Caco-2 (cell line): ENCODE measurements at places on chromosomes 6 and 20. TPM values are rescaled to one million over a fixed set of nuclear protein-coding genes. Genes with fewer than 3 reads are reported as not detected.
A peak's percentile ranks its signal among the peaks of the same experiment; 100 is the strongest.

GRCh38 chr6:163285691-163286090 is 128.8 kb upstream of the QKI start:
- no peak for DNase-seq

GRCh38 chr6:137191670-137192069 is 18.2 kb upstream of the IL22RA2 start:
- no peak for DNase-seq

DNA sequence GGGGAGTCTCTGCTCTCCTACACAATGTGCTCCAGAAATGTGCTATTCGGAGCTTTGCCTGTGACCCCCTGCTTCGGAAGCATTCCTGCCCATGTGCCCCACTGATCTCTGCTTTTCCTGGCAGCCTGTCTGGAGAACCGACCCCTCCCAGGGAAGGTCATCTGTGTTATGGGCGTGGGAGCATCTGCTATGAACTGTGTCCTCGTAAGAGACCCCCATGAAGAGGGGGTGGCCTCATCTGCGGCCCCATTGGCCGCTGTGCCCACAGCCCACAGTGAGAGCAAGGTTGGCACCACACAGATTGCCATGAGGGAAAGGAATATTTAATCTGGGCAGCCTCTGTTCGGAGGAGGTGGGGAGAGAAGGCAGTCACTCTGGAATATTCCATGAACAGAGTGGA is 32.7 kb upstream of the IRF4 start:
- DNase-seq: no peak

GRCh38 chr20:40860487-40860902 is 168.1 kb upstream of the TOP1 start:
- no peak for DNase-seq

- no peak for DNase-seq
Observed at GRCh38 chr20:25547063-25547462, 38.3 kb downstream of the NINL start.

GRCh38 chr20:13739731-13740649 is 44.7 kb downstream of the ESF1 start:
- DNase-seq: no peak

DNA sequence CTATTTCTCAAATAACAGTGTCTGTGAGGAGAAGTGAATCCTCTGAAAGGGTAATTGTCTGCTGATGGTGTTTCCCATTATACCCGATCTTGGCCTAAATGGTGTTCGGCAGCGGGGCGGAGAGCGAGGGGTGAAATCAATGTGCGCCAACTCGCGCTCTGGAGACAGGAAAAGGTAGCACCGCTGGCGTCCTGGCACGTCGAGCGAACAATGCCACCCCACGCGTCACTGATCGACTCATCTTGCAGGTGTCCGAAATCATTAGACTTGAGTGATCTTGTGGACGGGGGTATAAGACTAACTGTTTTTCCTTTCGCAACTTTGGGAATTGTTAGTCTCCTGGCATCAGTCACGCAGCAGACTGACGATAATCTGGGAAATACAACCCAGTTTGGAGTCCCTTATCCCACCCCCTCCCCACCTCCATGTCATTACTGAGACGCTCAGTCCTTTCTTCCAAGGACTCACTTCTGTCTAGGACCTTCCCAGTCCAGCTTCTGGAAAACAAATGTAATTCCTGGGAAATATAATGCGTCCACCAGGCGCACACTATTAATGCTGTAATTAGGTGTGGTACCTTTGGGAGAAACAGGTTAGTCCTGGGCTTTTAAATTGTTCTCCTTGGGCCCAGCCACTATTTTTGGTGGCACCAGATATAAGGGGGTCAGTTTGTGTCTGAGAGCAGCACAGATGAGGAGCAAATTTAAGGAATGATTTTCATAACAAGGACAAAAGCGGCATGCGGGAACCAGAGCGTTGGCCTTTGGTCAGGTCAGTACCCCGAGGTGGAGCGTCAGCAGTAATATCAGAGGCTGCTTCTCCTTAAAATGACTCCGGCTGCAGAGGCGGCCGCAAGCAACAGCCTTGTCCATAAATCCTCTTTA is 2.3 kb downstream of the LINC00237 start:
- no peak for DNase-seq

DNA sequence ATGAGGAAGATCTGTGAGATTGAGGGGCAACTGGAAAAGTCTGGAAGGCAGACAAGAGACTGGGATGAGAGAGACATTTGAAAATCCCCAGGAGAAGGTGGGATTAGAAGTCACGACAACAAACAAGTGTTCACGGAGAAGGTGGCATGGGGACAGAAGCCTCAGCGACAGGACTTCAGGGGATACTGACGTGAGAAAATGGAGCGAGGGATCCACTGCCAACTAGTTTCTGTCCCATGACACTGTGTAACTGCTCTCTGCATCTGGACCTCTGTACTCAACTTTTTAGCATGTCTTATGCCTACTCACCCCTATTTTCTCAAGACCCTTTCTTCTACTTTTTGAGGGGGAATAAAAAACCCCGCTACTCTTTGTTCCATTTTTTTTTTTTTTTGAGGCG is 18.3 kb upstream of the ZBTB2 start:
- no peak for DNase-seq

DNA sequence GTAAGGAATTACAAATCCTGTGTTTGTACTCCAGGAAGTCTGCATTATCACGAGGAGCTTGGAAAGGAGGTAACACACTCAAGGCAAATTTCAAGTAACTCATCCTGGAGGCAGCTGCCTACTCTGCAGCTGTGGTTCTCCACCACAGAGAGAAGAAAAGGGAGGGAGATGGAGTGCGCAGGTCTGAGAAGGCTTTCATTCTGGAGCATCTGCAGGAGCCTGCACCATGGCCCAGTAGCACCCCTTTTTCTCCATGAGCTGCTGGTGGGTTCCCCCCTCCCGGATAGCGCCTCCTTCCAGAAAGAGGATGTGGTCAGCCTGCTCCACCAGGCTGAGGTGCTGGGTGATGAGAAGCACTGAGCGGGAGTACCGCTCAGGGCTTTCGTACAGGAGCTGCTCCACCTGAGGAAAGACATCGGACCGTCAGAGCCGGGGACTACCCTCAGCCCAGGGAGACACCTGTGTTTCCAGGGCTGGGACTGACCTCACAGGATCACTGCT is 1.6 kb upstream of the PSMB8 start:
- DNase-seq: no peak

- DNase-seq: no peak
Observed at GRCh38 chr6:142878407-142878806, 66.6 kb downstream of the HIVEP2 start.

- no peak for DNase-seq
Observed at GRCh38 chr20:31516651-31517050, 2.4 kb downstream of the HM13 start.

GRCh38 chr20:57941604-57942381 is 232.0 kb upstream of the PMEPA1 start:
- DNase-seq: no peak

DNA sequence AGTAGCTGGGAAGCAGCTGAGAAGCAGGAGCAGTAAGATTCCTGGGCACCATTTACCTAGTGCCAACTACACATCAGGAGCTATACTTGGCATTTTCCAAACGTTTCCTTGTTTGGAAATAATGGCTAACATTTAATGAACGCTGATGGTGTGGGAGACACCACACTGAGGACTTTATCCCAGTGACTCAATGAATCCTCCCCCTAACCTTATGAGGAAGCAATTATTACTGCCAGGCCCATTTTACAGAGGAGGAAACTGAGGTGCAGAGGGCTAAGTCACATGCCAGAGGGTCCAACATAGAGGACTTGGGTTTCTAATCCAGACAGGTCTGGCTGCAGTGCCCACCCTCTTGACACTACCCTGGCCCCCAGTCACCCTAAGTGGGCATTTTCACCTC is 6.1 kb downstream of the PTGIS start:
- no peak for DNase-seq

- no peak for DNase-seq
Observed at GRCh38 chr6:2381872-2382661, 136.7 kb upstream of the GMDS start.

- no peak for DNase-seq
Observed at GRCh38 chr6:130098317-130098716, 79.9 kb downstream of the L3MBTL3 start.

DNA sequence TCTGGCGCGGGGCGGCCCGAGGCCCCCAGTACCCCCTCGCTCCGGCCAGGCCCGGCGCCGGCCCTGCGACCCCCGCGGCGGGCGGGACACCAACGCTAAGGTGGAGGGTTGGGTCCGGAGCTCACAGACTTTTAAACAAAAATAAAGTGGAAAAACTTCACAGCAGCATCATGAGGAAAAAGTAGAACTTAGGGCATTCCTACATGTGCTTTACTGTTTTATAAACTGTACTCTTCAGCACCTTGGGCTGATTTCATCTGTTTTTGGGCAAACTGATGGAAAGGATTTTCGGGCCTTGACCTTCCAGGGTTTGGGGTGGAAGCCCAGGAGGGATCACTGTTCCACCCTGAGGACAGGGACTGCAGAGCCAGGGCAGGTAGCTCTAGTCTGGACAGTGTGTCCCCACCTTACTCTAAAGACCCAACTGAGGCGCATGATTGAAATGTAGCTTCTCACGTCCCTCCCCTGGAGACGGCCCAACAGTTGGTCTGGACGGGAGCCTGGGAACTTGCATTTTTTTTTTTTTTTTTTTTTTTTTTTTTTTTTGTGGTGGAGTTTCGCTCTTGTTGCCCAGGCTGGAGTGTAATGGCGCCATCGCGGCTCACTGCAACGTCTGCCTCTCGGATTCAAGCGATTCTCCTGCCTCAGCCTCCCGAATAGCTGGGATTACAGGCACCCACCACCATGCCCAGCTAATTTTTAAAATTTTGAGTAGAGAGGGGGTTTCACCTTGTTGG is 740 bp downstream of the NELFCD start:
- DNase-seq: peak; percentile 57

- DNase-seq: no peak
Observed at GRCh38 chr6:37835923-37836322, 16.4 kb downstream of the ZFAND3 start.

GRCh38 chr6:50826037-50826761 is 7.5 kb downstream of the TFAP2B start:
- DNase-seq: no peak

DNA sequence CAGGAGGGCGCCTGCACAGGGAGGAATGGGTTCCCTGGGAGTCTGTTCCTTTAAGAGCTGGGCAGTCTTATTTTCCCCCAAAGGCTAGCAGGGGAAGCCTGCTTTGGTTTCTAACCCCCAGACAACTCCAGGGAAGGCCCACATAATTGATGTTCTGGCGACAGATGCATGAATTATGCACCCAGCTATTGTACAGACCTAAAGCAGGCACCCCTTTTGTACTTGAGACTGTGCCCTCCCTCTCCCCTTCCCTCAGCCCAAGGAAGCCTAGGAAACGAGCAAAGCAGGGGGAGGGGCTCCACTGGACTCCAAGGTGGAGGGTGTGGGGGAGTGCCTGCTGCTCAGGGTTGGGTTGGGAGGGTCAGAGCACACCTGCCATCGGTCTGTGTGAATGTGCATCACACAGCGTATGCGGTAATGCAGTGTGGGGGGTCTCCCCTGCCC is 102.1 kb downstream of the KCNB1 start:
- no peak for DNase-seq

- DNase-seq: no peak
Observed at GRCh38 chr20:17395729-17396128, 135.4 kb downstream of the BFSP1 start.

SERINC1 gene
- total RNA-seq: 70.2 and 72.2 TPM in 2 replicates

NKAIN4 gene
- 2.1 and 2.7 TPM in 2 replicates for total RNA-seq

SOBP gene
- total RNA-seq: 0.14 TPM in 1 of 2 replicates, not detected in the other

HLA-DPB1 gene
- not detected in 2 replicates for total RNA-seq

ARG1 gene
- not detected in 2 replicates for total RNA-seq

SMLR1 gene
- total RNA-seq: 6.9 and 8.4 TPM in 2 replicates
